Stimulated activated CD8-positive, alpha-beta memory T cell treated with anti-CD3 and anti-CD28 coated beads, Interleukin-4, amount 100 ng/mL, for 1 hour (primary cell): ENCODE measurements at places on chromosomes 2 and 18.

DNA sequence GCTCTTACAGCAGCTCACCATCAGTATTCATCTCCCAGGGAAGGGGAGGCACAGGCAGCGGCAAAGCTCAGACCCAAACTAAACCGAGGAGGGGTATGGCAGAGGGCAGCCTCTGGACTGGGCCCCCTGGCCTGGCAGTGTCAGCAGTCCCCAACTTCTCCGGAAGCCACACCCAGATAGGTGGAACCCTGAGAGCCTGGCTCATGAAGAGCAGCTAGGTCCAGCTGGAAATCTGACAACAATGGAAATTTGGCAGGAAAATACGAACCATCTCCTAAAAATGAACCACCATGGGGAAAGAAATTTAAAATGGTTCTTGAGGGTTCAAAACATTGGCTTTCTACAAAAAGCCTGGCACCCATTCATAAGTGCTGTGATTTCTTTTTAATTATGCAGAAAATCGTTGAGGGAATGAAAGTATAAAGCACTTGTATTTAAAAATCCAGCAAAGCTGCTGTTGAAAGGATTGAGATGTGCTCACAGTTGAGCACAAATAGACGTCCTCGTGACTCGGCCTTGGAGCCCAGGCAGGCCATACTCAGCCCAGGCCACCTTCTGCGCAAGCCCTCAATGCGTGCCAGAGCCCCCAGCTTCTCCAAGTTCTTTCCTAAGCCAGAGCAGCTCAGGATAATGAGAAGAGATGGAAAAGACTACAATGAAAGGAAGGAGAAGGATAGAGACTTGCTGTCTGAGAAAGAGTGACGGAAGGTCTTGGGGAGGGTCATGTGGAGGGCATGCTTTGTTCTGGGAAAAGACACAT is 93.0 kb downstream of the COL6A3 start:
- DNase-seq, result no peak

- no peak for DNase-seq
These were observed 775 bp downstream of the WDR12 start for GRCh38 chr2:202910698-202911097.

GRCh38 chr2:107810734-107811133 is 16.0 kb upstream of the RGPD4 start:
- no peak for DNase-seq

- no peak for DNase-seq
These were observed 12.6 kb downstream of the USP37 start for GRCh38 chr2:218555527-218555926.

- DNase-seq, result no peak
These were observed 24.9 kb downstream of the CCBE1 start for GRCh38 chr18:59672235-59672711.

- no peak for DNase-seq
These were observed 140.9 kb upstream of the CRIM1 start for GRCh38 chr2:36214691-36215090.
